ENCODE measurements at places on chromosomes 1 and 21.

DNA sequence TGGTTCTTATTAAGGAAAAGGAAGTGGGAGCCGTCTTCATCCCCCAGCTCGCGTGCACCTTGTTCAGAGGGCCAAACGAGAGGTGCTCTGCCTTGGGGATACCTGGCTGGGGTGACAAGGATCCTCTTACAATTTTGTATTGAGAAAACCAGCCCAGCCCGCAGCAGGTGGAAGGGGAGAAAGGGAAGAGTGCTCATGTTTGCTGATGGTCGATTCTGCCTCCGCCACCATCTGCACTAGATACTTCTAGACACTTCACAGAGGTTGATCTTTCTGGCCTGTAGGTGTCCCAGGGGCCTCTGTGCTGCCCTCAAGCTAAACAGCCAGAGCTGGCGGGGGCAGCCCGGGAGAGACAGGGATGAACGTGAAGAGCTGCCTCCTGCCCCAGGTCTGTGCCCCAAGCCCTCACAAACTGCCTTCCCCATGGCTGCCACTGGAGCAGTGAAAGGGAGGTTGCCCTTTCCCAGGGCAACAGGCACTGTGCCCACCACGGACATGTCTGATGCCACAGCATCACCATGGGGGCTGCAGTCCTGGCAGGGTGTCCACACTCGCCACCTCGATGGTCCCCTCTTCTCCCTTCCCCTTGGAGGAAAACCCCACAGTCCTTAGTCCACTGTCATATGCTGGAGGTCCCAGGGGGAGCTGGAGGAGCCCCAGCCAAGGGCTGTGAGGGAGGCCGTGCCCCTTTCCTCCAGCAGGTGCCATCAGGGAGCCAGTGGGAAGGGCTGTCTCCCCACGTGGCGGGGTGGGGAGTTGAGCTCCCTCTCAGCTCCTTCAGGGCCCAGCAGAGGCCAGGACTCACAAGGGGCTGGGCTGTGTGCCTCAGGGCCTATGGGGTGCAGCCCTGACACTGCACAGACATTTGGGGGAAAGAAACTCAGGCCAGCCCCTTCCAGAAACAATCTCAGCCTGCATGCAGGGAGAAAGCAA is 8.1 kb downstream of the ADPRS start:
- no peak for DNase-seq

- peak; percentile 81 for DNase-seq
Measured at GRCh38 chr1:9473032-9473807, 66.0 kb upstream of the SLC25A33 start.

DNA sequence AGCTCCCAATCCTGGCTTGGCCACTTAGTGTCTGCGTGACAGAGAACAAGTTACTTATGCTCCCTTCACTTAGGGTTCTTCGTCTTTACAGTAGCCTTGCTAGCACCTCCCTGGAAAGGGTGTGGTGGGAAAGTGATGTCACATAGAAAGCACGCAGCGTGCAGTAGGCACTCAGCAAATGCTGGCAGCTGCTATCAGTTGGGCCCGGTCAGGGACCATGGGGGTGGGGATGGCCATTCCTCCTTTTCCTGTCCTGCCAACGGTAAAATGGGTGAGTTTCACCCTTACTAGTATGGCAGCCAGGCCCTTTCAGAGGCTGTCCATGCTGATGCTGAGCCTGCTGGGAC is 6.2 kb upstream of the KCNA10 start:
- no peak for DNase-seq

- DNase-seq = no peak
Measured at GRCh38 chr21:39148975-39149374, 34.3 kb downstream of the PSMG1 start.

DNA sequence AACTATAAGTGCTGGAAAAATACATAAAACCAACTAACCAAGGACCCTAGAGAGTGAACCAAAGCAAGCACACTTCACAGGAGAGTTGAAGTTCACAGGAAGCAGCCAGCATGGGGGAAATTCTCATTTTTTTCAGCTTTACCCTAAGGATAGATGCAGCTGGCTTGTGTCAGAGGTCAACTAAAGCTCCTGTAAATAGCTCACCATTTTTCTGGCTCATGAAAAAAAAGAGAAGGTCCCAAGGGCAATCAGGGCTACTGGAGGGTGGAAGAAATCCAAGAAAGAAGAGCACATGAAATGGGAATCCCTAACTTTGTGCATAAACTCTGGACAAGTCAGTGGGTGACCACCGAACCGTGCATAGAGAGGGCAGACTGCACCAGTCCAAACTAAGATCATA is 58.3 kb downstream of the KCNJ15 start:
- DNase-seq = peak; percentile 90

DNA sequence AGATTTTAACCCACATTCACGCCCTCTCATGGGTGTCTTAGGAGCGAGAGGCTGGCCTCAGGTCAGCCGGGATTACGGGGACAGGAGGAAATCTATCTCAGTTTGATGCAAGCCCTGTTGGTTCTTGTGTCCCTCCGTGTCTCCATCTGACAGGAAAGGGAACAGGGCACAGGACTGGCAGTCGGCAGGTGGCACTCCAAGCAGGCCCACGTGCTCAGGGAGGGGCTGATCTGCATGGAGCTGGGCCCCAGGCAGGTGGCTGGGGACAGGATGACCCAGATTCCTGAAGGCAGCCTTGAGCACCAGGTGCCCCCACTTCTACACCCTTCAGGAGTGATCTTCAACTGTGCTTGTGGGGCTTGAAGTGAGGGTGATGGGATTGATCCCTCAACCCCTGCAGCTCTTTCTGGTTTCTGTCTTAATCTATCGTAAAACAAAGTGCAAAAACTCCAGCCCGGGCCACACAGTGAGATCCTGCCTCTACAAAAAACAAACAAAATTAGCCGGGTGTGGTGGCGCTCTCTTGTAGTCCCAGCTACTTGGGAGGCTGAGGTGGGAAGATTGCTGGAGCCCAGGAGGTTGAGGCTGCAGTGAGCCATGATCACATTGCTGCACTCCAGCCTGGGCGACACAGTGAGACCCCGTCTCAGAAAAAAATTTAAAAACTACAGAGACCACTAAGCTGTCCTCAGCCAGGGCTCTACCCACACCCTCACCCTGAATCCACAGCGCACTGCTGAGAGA is 8.3 kb downstream of the PLEKHG5 start:
- no peak for DNase-seq

DNA sequence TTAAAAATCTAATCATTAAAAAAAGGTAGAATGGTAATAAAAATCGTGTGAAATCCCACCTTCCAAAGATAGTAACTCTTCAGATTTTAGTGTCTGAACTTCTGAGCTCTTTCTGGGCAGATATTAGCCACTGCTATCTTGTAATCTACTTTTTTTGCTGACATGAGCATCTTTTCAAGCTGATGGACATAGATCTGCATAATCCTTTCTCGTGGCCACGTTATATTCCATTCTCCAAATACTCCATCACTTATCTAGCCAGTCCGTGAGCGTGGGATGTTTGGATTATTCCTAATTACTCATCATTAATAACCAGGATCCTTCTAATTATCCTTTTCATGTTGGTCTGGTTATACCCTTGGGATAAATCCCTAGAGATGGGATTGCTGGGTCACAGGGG is 254.2 kb upstream of the VAMP3 start:
- no peak for DNase-seq

DNA sequence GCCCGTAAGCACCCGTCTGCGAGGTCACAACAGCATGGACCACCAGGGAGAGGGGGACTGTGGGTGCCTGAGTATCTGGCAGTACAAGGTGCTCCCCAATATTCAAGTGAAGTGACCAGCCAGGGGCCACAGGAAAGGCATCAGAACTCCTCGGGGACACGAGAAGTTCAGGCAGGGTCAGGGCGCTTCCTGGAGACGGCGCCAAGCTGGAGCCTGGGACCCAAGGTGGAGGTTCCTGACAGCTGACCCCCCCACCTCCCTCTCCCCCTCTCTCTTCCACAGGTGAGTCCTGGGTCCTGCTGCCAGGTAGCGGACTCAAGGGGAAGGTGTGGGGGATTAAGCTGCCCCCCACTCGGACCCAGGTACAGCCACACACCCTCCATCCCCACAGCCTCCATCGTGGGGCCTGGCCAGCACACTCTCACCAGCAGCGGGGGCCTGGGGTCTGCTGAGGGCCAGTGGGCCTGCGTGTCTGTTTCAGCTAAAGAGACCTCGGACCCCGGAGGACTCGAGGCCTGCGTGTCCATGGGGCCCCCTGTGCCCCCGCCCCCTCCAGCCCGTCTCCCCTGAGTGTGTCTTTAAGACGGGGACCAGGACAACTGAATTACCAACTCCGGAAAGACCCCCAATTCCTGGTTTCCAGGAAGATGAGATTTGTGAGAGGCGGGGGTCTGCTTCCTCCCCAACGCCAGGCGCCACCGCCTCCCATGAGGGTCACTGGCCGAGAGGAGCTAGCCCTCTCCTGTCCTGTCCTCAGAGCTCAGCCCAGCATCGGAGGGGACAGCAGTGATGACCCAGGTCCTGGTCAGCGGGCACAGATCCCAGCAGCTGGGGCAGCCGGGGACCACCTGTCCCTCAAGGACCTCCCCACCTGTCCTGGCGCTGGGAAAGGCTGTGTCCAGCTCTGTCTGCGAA is 6.2 kb downstream of the TNFRSF18 start:
- DNase-seq = no peak

DNA sequence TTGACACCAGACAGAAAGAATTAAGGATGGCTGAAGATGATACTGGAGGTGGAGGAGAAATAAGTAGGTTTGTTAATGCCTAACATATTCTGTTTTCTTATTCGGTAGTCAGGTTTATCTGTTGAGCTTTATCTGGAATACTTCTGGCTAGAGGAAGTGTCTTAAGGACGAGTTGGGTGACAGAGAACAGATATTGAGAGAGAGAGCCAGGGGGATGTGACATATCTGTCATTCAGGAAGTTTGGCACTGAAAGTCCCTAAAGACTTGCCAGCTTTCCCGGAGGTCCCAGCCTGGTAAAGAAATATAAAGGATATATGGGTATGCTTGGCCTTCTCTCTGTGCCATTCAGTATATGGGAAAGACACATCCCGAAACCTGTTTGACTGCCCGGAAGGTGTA is 280.6 kb downstream of the ZP4 start:
- DNase-seq = no peak

GRCh38 chr1:233607252-233608119 is 6.4 kb upstream of the KCNK1 start:
- no peak for DNase-seq

- DNase-seq = no peak
Measured at GRCh38 chr1:95640746-95641145, 406.7 kb downstream of the RWDD3 start.

GRCh38 chr1:85316321-85316720 is 39.9 kb upstream of the BCL10 start:
- DNase-seq = no peak

- no peak for DNase-seq
Measured at GRCh38 chr21:36915014-36915695, 51.3 kb downstream of the HLCS start.

DNA sequence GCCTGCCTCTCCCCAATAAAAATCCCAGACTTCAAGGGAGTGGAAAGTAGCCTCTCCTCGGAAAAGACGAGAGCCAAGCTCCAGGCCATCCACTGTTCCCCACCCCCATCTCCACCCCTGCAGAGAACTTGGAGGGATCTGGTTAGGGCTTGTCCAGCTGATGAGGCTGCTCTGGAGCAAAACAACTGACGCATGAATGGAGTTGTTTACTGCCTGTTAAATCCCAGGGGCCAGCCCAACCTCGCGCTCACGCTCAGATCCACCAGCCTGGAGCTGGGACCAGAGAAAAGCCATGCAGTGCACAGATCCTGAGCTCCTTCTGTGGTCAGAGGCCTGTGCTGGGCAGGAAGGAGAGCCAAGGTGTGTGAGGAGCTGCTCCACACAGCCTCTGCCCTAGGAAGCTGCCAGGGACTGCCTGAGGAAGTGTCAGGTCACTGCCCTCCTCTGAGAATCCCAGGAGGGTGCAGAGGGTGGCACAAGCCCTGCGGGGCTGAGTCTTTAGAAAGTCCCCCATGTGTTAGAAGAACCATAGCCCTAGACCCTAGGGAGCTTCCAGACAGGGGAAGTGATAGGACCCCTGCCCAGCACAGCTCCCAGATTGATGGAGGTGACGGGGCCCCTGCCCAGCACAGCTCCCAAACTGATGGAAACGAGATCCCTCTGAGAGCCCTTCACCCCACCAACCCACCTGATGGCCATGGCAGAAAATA is 109.0 kb upstream of the IPO9 start:
- peak; percentile 89 for DNase-seq

DNA sequence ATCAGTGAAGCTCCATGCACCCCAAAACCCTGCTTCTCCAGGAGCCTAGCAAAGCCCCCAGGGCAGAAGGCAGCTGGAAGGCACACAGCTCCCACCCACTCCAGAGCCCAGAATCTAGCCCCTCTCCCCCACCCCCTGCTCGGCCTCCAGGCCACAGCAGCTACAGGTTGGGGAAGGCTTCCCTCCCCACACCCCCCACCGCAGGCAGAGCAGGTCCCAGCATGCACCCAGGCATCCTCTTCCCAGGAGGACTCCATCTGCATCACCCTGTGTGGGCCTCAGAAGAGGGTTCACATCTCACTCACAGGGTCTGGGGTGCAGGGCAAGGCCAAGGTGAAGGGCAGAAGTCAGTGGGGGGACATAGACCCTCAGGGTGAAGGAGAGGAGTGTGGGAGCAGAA is 719 bp downstream of the S100A14 start:
- DNase-seq = no peak

DNA sequence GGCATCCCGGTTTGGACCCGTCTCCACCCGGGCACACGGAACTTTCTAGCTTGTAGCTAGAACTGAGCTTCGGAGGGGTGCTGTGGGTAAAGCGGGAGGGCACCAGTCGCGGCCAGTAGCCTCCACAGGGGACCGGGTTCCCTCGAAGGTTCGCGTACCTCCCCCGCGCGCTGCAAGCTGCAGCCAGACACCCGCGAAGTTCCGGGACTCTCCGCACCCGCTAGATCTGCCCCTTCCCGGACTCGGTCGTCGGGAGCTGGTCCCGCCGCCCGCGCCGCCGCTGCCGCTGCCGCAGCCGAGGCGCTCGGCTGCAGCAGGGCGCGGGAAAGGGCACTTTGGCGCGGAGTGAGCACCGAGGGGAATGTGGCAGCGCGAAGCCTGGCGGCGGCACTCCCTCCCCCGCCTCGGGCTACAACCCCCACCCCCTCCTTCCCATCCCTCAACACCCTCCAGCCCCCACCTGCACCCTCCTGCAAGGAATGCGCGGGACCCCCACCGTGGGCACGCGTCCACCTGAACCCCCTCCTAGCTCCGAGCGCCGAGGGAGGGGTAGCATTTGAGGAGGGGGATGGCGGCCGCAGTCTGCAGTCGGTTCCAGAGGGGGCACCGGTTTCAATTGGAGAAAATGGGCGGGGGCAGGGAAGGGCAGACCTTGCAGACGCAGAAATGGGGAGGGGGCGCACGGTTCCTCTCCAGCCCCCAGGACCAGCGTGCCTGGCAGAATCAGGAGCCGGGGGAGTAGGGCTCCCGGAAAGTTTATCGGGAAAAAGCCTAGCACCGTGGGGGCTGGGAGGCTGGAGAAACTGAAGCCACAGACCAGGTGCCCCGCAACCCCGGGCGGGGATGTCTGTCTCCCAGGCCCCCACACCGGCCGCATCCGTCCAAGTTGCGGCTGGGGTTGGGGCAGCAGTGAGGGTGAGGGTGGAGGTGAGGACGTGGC is 968 bp downstream of the CSMD2 start:
- DNase-seq = no peak

DNA sequence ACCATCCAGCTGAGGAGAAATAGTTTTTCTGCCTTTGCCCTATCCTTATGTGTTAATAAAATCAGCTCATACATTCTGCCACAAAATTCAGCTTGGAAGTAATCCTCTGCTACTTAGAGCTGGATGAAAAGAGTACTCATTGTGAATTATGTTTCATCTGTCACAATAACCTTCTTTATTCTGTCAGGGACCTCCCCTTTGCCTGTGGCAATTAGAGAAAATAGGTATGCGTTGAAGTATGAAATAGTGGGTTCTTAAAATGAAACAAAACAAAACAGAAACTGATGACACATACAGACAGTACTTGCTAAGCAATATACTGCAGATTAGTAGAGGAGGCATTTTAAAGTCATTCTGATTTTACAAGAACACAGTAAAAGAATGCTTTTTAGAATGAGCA is 578.5 kb downstream of the USP25 start:
- no peak for DNase-seq

Data from brain pericyte (primary cell).